Activated T-cell treated with anti-CD3 and anti-CD28 coated beads for 4 hours (primary cell): ENCODE measurements at places on chromosomes 7 and 10.

- DNase-seq = no peak
Measured at GRCh38 chr10:120887482-120887881, 36.3 kb downstream of the WDR11 start.

- DNase-seq = no peak
Measured at GRCh38 chr10:78594559-78595268, 474.1 kb upstream of the ZMIZ1 start.

DNA sequence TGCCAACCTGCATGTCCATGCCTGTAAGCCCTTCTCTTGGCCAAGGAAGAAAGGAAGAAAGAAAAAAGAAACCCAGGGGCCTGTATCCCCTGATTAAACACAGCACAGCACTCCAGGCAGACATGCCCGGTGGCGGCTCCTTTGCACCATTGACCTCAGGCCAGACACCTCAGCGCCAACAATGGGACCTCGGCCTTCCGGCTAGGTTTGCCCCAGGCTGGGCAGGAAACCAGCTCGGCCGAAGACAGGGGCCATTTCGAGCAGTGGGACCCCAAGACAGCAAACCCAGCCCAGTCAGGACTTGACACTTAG is 2.8 kb downstream of the HOXA10 start:
- no peak for DNase-seq

- DNase-seq = no peak
Measured at GRCh38 chr7:138980563-138981291, 462 bp downstream of the KIAA1549 start.

DNA sequence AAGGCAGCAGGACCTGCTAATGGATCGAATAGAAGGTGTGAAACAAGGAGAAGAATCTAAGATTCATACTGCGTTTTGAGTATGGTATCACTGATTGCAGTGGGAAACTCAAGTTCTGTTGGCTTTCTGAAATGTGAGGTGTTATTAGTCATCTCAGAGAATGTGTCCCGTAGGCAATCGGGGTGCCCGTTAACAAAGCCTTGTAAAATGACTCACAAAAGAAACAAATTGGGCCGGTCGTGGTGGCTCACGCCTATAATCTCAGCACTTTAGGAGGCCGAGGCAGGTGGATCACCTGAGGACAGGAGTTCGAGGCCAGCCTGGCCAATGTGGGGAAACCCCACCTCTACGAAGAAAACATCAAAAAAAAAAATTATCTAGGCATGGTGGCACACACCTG is 118.2 kb upstream of the C7orf33 start:
- DNase-seq = no peak

DNA sequence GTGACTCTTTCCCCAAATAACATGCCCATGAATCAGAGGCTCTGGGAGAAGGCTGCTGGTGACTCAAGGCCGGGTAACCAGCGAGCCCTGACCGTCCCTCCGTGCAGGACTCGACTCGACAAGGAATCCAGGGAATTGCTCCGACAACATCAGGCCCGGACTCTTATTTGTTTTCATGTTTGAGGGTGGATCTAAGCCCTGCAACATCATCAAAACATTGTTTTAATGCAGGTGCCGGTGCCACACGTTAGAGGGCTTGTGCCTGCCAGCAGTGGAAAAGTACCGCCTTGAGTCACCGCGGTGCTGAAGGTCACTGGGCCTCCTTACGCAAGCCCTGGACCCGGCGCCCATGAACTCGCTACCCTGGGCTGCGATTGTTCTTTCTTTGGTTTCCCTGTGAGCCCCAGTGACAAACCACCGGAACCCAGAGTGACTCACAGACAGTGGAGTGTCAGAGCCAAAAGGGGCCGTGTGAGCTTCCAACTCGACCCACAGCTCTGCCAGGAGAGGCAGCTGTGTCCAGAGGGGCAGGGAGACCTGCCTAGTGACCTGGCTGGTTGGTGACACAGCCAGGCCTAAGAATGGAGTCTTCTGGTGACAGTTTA is 139.4 kb upstream of the SHH start:
- DNase-seq = no peak

GRCh38 chr7:150368096-150368883 is at the start of gene REPIN1:
Gene REPIN1 (plus strand): TSS chr7:150368822. CDS start chr7:150369712, 890 bp downstream.
- DNase-seq = peak; percentile 70

DNA sequence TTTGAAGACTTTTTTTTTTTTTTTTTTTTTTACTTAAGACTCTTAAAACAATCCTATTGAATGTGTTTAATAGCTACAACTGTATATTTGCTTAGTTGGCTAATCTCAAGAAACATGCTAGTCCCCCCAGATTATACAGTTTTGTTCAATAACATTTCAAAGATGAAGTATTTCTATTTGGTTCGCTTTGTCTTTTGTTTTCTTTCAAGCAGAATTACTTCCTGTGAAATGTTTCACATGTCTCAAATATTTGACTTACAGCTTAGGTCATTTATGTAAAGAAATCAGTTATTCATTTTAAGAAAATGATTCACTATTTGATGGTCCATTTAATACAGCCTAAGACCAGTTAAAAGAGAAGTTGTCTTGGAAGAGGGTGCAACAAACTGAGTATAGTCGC is 12.8 kb upstream of the LAMB1 start:
- no peak for DNase-seq

GRCh38 chr10:79490400-79491142 is 21.8 kb upstream of the EIF5AL1 start:
- no peak for DNase-seq

DNA sequence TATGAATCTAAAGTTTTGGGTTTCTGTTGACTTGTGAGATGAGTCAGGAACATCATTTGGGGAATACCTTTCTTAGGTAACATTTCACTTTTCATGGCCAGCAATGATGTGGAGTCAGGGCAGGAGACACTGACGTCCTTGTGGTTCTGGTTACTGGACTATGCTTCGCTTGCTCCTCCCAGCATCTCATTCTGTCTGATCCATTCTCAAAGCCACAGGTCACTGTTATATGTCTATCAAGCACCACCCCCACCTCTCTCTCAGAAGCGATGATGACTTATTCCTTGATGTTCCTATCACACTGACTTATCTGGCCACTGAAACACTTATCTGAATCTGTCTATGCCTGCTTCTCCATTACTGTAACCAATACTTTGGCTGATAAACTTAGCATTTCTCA is 51.6 kb downstream of the TES start:
- no peak for DNase-seq

GRCh38 chr7:91126762-91127161 is 137.5 kb upstream of the FZD1 start:
- no peak for DNase-seq

DNA sequence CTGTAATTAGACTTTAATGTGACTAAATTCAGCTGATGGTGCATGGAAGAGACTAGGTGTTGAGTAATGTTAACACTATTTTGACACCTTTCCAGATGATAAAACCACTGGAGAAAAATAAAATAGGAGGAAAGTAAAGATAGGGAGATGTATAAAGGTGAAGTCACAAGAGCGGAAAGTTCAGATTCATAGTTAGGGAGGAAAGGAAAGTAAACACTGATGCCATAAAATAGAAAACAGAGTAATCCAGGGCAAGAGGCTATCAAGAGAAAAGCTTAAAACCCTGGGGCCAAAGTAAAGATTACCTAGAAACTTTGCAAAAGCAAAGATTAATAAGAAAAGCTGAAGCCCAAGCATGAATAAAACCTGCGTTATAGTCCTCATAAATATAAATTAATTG is 62.8 kb downstream of the RAB11FIP2 start:
- DNase-seq = no peak

DNA sequence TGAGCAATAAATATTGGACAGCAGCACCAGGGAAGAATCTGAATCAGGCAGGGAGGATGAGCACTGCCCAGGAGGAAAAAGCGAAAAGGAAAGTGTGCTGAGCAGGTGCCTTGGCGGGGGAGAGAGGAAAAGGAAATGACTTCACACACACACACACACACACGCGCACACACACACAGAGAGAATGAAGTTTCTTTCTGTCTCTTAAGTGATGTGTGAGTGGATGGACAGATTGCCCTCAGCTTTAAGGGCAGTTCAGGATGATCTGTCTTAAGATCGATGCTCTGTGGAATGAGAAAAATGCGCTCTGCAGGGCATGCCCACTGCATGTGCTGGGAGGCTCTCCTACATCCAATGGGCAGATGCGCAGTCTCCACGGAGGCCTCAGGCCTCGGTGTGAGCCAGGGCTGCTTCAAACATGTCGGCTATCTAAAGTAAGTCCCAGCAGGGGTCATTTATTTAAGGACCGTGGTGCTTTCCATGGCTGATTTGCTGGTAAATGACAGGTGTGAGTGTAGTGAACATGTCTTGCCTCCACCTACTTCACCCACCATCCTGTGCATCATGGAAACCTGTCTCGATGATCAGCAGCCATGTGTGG is 2.5 kb upstream of the ACBD5 start:
- DNase-seq = peak; percentile 66

DNA sequence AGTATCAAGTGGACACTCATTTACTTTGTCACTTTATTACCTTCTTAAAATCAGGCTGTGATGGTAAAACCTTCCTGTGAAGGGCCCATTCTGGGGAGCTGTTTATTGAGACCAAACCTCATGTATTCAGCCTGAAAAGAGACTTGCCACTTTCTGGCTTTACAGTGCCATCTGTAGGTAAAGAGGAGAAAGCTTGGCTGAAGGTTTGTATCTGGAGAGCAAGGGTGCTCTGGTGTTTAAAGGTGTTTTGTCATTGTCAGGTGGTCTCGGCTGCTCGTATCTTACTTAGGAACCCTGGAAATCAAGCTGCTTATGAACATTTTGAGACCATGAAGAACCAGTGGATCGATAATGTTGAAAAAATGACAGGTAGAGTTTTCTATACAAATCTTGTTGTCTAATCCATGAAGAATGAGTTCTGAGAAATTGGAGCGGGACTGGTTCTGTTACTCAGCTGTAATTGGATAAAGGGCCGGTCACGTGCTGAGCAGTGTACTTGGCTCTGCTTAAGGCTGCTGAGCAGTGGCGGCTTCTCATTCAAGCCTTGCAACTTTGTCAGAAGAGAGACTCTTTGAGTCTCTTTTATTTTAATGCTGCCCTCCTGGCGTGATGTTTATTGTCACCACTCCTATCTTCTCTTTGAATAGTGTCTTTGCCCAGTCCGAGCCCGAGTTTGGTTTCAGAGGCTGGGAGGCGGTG is 46.9 kb downstream of the AP3M1 start:
- no peak for DNase-seq

DNA sequence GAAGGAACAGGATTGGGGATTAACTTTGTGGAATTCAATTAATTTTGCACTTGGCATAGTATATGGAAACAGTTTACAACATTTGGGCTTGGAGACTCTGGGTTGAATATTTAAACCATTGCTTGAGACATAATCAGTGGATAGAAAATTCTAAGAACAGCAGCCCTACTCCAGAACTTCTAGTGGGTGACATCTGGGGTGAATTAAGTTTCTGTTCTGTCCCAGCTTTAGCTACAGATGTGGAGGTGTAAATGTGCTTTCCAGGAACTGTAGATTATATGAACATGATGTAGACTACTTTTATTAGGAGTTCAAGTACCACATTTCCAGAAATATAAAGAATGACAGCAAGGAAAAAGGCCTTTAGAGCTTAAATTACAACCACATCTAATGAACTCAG is 51.9 kb upstream of the SKAP2 start:
- no peak for DNase-seq
